GM12878 (cell line): ENCODE measurements at places on chromosomes 2 and 18. TPM values are rescaled to one million over a fixed set of nuclear protein-coding genes. Genes with fewer than 3 reads are reported as not detected.

SPATA3 gene
- total RNA-seq: 0.19 TPM in 1 of 2 replicates, not detected in the other

- H3K4me1 ChIP-seq: no peaks in the 10 kb centered on the region
- peaks cover 21% of the 10 kb centered on the region for H3K36me3 ChIP-seq
- no peak for DNase-seq
Measured at GRCh38 chr18:45920367-45920766, 46.8 kb downstream of the EPG5 start.

FBXO48 gene
- total RNA-seq: 0.85 and 1.1 TPM in 2 replicates

- no peaks in the 10 kb centered on the region for H3K36me3 ChIP-seq
- DNase-seq: no peak
- no peak overlapping the region for H3K4me3 ChIP-seq
- no peak overlapping the region for H3K27ac ChIP-seq
Measured at GRCh38 chr18:42864876-42865275, 250.6 kb downstream of the RIT2 start.

DNA sequence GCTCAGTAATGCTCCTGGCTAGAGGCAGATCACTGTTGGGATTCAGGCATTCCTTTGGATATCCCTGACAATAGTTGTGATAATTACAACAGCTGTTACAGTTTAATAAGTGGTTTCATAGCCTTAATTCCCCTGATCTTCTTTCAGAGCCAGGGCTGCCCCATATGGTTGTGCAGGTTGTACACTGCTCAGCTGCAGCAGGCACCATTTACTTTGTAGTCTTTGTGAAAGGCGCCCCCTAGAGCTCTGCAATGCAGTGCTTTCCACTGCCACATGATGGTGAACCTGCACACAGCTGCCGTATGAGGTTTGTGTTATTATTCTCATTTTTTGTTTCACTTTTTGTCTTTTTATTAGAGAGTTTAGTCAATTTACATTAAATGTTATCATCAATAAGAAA lies 239.1 kb downstream of the KCNS3 start:
- no peaks in the 10 kb centered on the region; the same call in 1 of the 2 replicates for H3K27me3 ChIP-seq
- no peaks in the 10 kb centered on the region for H3K4me1 ChIP-seq
- H3K27ac ChIP-seq: no peak overlapping the region

DNA sequence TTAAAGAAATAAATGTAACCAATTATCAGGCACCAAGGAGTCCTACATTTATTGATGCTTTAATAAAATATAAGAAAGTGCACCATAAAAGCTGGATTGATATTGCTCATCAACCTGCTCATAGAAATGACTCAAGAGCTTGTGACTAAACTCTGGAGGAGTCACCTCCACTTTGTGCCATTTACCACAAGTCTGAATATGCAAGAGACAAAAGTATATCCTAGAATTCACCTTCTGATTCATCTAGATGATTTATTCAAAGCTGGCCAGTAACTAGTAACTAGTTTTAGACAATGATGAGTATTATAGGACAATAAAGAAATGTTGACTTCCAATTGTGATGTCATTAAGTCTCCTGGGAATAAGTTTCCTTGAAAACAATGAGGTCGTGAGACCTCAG lies 146.0 kb upstream of the SOX11 start:
- DNase-seq: no peak
- no peak overlapping the region for H3K4me3 ChIP-seq
- no peaks in the 10 kb centered on the region for H3K4me1 ChIP-seq
- no peaks in the 10 kb centered on the region for H3K36me3 ChIP-seq

GALR1 gene
- not detected in 2 replicates for total RNA-seq

GRCh38 chr2:16691261-16691660 lies 25.6 kb upstream of the CYRIA start:
- no peaks in the 10 kb centered on the region for H3K4me1 ChIP-seq
- no peak for DNase-seq
- H3K27ac ChIP-seq: no peak overlapping the region
- H3K27me3 ChIP-seq: no peaks in the 10 kb centered on the region; the same call in 1 of the 2 replicates
- H3K4me3 ChIP-seq: no peak overlapping the region

IL37 gene
- total RNA-seq: not detected in 2 replicates

SNTG2 gene
- total RNA-seq: not detected in 2 replicates

GRCh38 chr2:52141076-52141475 lies 1109.1 kb upstream of the NRXN1 start:
- no peak overlapping the region for H3K4me3 ChIP-seq
- H3K4me1 ChIP-seq: no peaks in the 10 kb centered on the region
- H3K36me3 ChIP-seq: no peaks in the 10 kb centered on the region
- no peak for DNase-seq
- H3K27ac ChIP-seq: no peak overlapping the region

DNA sequence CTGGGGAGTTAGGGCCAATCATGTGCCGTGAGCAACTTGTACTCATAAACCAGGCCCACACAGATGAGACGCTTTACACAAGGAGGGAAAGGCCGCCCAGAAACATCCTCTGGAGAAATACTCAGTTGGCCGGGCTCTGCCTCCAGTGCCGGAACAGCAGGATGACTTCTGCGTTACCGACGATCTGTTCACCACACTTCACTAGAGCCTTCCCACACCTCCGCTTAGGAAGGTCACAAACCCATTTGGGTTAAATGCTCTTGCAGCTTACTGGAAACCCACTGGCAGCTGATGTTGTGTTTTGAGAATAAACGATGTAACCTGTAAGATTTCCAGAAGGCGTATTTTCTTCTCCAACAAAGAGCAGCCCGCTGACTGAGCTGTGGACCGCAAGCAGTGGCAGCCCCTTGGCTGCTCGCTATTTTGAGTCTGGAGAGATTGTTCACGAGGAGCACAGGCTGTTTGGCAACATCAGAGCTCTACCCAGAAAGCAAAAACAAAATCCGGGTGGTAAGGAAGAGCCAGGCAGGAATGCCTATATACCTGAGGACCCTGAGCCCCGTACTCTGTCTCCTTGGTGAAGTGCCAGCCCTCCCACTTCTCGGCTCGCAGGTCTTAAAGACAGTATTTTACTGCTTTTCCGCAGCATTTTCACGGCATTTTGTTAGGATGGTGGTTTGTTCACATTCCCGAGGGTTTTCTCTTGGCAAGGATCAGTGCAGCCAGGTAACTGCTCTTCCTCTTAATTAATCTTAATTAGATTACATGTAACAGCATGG lies 44.0 kb downstream of the COLEC12 start:
- H3K36me3 ChIP-seq: no peaks in the 10 kb centered on the region
- no peak for DNase-seq
- no peaks in the 10 kb centered on the region for H3K27me3 ChIP-seq
- no peak overlapping the region for H3K4me3 ChIP-seq
- no peaks in the 10 kb centered on the region for H3K4me1 ChIP-seq
